Activated CD8-positive, alpha-beta T cell treated with anti-CD3 and anti-CD28 coated beads for 36 hours (primary cell): ENCODE measurements at places on chromosomes 2 and 18. TPM values are rescaled to one million over a fixed set of nuclear protein-coding genes. Genes with fewer than 3 reads are reported as not detected.

DNA sequence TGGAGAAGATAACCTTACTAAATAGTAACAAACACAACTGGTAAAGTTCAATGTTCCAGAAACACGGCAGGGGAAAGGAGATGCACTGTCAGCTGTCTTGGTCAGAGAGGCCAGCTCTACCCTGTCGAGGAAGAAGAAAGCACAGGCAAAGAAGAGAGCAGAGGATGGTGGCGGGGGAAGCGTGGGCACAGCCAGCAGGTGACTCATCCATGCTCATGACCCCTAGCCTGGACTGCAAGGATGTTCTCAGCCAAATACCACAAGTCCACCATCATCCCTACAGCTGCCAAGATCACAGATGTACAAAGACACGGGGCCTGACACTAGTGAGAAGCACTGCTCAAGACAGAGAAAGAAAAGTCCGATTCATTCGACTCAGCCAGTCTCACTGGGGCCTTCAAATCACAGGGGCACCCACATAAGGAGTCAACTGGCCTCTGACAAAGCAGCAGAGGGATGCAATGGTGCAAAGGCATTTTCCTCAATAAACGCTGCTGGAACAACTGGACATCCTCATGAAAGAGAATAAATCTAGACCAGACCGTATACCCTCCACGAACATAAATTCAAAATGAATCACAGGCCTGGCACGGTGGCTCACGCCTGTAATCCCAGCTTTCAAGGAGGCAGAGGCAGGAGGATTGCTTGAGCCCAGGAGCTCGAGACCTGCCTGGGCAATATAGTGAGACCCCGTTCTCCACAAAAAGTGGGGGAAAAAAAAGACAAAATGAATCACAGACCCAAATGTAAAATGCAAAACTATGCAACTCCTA is 5.6 kb downstream of the DTYMK start:
- H3K4me1 ChIP-seq, result peaks cover 16% of the 10 kb centered on the region
- no peaks in the 10 kb centered on the region for H3K27me3 ChIP-seq
- peaks cover 64% of the 10 kb centered on the region for H3K36me3 ChIP-seq
- H3K27ac ChIP-seq, result peak overlapping the region; percentile 55
- no peak overlapping the region for H3K4me3 ChIP-seq

DNA sequence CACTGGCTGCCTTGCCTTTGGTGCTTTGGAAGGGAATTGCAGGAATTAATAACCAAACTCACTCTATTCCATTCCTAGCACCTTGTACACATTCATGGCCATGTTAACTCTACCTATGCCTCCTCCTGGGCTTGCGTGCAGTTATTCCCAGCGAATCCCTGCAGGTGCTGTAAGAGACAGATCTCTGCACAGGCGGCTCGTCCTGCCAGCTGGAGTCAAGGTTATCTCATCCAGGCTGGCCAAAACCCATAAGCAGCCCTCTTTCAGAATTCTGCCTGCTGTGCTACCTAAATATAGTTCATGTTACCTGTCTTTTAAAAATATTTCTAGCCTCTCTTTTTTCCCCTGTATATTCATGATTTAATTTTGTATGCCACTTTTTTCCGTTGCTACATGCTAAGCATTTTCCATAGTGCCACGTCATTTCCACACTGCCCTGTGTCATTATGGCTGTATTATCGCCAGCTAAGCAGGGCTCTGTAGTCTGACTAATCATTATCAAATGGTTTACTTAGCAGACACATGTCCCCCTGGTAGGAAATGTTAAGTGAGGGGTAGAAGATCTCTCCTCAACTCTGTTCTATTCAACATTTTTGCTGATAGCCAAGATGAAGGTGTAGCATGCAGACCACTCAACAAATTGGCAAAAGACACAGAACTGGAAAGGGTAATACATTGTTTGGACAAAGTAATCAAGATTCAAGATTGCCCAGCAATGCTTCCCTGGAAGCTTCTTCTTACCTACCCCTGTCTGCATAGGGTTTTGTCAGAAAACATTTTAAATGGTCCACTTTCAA is 79.7 kb upstream of the TAF1B start:
- H3K27me3 ChIP-seq, result peaks cover 9% of the 10 kb centered on the region
- peaks cover 18% of the 10 kb centered on the region for H3K4me1 ChIP-seq
- H3K36me3 ChIP-seq, result no peaks in the 10 kb centered on the region

DNA sequence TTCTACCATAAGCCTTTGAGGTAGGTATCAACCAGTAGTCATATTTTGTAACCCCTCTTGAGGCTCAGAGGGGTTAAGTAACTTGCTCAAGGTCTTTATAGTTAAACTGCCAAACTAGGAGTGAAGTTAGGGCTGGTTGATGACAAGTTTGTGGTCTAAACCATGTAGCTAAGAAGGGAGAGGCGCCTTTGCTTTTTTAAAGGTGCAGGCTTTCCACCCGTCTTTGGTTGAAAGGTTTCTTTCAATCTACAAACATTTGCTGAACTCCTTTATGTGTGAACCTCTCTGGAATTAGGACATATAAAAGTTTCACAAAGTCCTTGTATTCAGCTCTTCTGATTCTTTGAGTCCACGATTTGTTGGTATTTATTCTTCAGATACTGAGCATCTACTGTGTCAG is 2.4 kb upstream of the MTA3 start:
- H3K27ac ChIP-seq, result no peak overlapping the region
- H3K4me3 ChIP-seq, result peak overlapping the region; percentile 36
- peaks cover 5% of the 10 kb centered on the region for H3K36me3 ChIP-seq
- H3K27me3 ChIP-seq, result no peaks in the 10 kb centered on the region
- DNase-seq, result no peak

SERPINB12 gene
- total RNA-seq, result not detected

- no peak overlapping the region for H3K27ac ChIP-seq
- no peaks in the 10 kb centered on the region for H3K4me1 ChIP-seq
- H3K4me3 ChIP-seq, result no peak overlapping the region
- no peaks in the 10 kb centered on the region for H3K27me3 ChIP-seq
- DNase-seq, result no peak
These were observed 852.3 kb upstream of the CRIM1 start for GRCh38 chr2:35503311-35503710.

GRCh38 chr18:7104649-7105048 is 12.9 kb downstream of the LAMA1 start:
- DNase-seq, result no peak
- H3K4me3 ChIP-seq, result no peak overlapping the region
- no peaks in the 10 kb centered on the region for H3K4me1 ChIP-seq
- H3K27me3 ChIP-seq, result no peaks in the 10 kb centered on the region
- no peaks in the 10 kb centered on the region for H3K36me3 ChIP-seq
